Astrocyte of the hippocampus (primary cell): ENCODE measurements at places on chromosomes 11 and 22.

DNA sequence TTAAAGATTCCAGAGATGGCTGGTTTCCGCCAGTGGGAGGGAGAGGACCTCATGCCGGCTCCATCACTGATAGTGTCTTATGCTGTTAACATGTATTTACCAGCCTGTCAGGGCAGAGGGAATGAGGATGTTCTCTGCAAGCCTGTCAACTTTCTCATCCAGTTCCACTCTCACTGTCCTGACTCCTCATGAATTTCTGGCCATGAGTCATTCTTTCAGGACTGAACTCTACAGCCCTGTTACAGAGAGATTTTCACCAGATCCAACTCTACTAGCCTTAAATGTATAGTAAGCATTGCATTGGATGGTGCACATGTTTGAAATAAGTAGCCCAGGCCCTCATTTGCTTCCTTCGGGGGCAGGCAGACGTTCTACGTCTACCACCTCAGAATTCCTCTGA lies 387.7 kb downstream of the TMEM135 start:
- peak; percentile 13 for DNase-seq

GRCh38 chr22:20960609-20961008 lies 6.4 kb upstream of the AIFM3 start:
- DNase-seq = no peak

GRCh38 chr22:45493286-45493771 lies 9.4 kb upstream of the FBLN1 start:
- peak; percentile 75 for DNase-seq

- DNase-seq = no peak
Observed at GRCh38 chr11:32796425-32796824, 2.0 kb upstream of the CCDC73 start.

GRCh38 chr11:68840661-68841653 lies 759 bp downstream of the CPT1A start:
- peak; percentile 66 for DNase-seq
